ENCODE measurements at places on chromosomes 2 and 18. TPM values are rescaled to one million over a fixed set of nuclear protein-coding genes. Genes with fewer than 3 reads are reported as not detected.

ABCB11 gene
- polyA plus RNA-seq: 0.19 TPM

EVA1A gene
- 1.0 TPM for polyA plus RNA-seq

TYW5 gene
- polyA plus RNA-seq: 12.5 TPM

POTEJ gene
- polyA plus RNA-seq: not detected

NDC80 gene
- polyA plus RNA-seq: 13.1 TPM

CAVIN2 gene
- 10.1 TPM for polyA plus RNA-seq

CXCR2 gene
- polyA plus RNA-seq: 0.26 TPM

DSG2 gene
- 6.4 TPM for polyA plus RNA-seq

VWC2L gene
- polyA plus RNA-seq: 7.7 TPM

CD8A gene
- polyA plus RNA-seq: 3.9 TPM

INO80C gene
- polyA plus RNA-seq: 21.8 TPM

VSNL1 gene
- polyA plus RNA-seq: 423 TPM

AQP4 gene
- polyA plus RNA-seq: 382 TPM

ATOH8 gene
- polyA plus RNA-seq: 13.5 TPM

LOXL3 gene
- 18.1 TPM for polyA plus RNA-seq

ATP6V1C2 gene
- 3.5 TPM for polyA plus RNA-seq

IGFBP5 gene
- polyA plus RNA-seq: 273 TPM

FAM228A gene
- 1.8 TPM for polyA plus RNA-seq
